ENCODE measurements at places on chromosomes 5 and 9. TPM values are rescaled to one million over a fixed set of nuclear protein-coding genes. Genes with fewer than 3 reads are reported as not detected.

MUSK gene
- 4.9 TPM for total RNA-seq

GRCh38 chr5:1204693-1205242, 3.4 kb downstream of the SLC6A19 start:
- peak; percentile 31 for DNase-seq

DNA sequence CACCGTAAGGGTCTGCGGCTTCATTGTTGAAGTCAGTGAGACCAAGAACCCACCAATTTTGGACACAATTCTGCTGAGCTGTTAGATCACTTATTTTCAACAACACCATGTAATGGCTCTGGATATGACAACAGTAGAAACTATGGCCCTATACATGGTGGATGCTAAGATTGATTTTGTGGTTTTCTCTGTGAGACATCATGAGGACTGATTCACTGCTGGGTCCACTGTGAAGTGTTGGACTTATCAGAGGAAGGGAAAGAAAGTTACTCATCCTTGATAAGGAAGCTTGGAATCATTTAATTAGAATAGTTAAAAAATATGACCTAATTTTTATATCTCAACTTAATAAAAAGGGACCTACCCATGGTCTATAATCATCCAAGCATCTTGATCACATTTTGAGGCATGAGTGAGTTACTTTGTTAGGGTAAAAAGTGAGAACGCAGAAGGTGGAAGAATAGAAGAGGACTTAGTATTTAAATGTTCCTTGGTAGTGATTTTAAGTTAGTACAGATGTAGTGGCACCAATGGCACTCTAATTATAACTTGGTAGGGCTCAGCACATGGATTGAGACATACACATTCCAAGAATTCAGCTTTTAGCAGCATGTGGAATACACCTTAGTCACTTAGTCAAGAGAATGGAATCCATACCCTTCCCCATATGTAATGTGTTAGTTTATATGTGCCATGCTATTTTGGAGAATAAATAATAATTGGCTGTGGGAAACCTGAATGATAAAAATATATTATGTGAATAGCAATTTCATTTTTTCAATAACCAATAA, 123.5 kb upstream of the CD180 start:
- DNase-seq = no peak

DNA sequence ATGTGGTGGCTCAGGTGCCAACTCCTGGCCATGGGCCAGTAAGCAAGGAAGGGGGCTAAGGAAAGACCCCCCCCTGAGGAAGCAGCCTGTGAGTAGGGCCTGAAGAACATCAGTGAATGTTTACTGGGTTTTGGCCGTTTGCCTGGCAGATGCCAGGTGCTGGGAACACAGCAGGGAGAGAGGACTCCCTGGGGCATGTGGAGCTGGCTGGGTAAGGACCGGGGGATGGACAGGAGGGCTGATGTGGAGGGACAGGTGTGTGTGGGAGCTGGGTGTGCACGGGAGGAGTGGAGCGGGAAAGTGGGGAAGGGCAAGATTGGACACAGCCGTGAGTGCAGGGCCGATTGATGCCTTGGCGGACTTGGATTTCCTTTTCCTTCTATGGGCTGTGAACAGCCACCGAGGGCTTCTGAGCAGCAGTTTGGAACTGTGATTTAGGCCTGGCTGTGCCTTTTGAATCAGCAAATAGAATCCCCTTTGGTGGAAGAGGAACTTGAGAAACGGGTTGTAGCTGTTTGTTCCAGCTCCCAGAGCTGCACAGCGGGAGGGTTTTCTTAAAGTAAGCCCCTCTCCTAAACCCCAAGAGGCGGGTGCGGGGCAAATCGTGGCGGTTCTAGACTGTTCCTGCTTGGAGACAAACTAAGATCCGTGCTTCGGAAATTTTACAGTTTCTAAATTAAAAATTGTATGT, 3.1 kb downstream of the HMCN2 start:
- no peak for DNase-seq

NTNG2 gene
- 2.8 TPM for total RNA-seq

GRCh38 chr5:465591-466403, 22.8 kb downstream of the EXOC3 start:
- DNase-seq = no peak

- DNase-seq = no peak
These were observed 350.5 kb downstream of the ADGRV1 start for GRCh38 chr5:90909101-90909503.

GRCh38 chr9:118170032-118170955, 466.1 kb downstream of the TLR4 start:
- no peak for DNase-seq

DNA sequence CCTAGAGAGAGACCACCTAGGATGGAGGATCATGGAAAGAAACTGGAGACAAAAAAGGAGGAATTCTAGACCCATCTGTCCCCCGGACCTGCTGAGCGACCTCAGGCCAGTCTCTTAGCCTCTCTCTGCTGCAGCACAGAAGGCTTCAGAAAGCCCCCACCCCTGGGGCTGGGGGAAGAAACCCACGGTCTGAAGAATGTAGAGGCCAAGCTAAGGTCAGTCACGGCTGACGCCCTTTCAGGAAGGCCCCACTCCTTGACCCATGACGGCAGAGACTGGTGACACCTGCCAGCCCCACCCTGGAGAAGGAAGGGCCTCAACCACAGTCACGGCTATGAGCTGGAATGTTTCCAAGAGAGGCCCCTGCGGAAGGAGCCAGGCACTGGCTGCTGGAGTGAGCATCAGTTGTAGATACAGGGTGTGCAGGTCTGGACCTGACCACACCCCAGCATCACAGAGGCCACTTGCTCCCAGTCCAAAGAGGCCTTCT, 120.5 kb upstream of the BOD1 start:
- no peak for DNase-seq

DNA sequence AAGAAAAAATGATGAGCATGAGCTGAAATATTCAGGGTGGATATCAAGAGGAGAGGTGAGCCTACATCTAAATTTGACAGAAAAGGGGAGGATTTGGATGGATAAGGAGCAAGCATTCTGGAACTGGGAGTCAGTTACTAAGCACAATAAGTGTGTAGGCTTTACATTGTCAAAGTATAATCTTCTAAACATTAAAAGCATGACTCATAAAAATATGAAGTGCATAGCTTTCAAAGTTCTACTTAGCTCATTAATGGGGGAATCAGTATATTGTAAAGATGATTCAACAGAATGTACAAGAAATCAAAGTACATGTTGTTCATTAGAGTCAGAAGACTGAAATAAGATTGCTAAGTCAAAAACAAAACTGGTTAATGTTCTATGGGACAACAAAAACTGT, 248.0 kb upstream of the GAS1 start:
- no peak for DNase-seq

DNA sequence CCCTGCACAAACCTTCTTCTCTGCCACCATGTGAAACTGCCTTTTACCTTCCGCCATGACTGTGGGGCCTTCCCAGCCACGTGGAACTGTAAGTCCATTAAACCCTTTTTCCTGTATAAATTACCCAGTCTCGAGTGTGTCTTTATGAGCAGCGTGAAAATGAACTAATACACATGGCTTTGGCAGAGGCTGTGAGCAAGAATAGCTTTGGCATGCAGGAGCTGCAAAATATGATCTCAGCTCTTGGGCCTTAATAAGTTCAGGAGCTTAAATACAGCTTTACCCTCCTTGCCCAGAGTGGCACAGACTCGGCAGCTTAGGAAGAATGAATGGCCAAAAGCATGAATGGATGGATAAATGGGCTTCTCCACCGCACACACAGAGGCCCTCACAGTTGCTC, 15.7 kb upstream of the SLC36A1 start:
- DNase-seq = no peak

DNA sequence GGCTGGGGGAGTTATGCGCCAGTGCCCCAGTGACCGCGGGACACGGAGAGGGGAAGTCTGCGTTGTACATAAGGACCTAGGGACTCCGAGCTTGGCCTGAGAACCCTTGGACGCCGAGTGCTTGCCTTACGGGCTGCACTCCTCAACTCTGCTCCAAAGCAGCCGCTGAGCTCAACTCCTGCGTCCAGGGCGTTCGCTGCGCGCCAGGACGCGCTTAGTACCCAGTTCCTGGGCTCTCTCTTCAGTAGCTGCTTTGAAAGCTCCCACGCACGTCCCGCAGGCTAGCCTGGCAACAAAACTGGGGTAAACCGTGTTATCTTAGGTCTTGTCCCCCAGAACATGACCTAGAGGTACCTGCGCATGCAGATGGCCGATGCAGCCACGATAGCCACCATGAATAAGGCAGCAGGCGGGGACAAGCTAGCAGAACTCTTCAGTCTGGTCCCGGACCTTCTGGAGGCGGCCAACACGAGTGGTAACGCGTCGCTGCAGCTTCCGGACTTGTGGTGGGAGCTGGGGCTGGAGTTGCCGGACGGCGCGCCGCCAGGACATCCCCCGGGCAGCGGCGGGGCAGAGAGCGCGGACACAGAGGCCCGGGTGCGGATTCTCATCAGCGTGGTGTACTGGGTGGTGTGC, at the start of gene RXFP3:
TSS of gene RXFP3 (plus strand) at position 6 of the 636 bp plus-strand sequence. CDS start at position 361, 355 bp downstream.
- DNase-seq = no peak

GRCh38 chr9:118426772-118427171, 722.6 kb downstream of the TLR4 start:
- DNase-seq = no peak

DNA sequence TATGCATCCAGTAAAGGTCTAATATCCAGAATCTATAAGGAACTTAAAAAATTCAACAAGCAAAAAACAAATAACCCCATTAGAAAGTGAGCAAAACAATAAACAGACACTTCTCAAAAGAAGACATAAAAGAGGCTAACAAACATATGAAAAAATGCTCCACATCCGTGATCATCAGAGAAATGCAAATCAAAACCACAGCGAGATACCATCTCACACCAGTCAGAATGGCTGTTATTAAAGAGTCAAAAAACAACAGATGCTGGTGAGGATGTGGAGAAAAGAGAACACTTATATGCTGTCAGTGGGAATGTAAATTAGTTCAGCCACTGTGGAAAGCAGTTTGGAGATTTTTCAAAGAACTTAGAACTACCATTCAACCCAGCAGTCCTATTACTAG, 86.1 kb downstream of the WWC1 start:
- no peak for DNase-seq

ZNF454 gene
- 10.6 TPM for total RNA-seq
